ENCODE measurements at places on chromosomes 6 and 20.

- DNase-seq = no peak
Measured at GRCh38 chr6:125273965-125274364, 27.8 kb downstream of the HDDC2 start.

DNA sequence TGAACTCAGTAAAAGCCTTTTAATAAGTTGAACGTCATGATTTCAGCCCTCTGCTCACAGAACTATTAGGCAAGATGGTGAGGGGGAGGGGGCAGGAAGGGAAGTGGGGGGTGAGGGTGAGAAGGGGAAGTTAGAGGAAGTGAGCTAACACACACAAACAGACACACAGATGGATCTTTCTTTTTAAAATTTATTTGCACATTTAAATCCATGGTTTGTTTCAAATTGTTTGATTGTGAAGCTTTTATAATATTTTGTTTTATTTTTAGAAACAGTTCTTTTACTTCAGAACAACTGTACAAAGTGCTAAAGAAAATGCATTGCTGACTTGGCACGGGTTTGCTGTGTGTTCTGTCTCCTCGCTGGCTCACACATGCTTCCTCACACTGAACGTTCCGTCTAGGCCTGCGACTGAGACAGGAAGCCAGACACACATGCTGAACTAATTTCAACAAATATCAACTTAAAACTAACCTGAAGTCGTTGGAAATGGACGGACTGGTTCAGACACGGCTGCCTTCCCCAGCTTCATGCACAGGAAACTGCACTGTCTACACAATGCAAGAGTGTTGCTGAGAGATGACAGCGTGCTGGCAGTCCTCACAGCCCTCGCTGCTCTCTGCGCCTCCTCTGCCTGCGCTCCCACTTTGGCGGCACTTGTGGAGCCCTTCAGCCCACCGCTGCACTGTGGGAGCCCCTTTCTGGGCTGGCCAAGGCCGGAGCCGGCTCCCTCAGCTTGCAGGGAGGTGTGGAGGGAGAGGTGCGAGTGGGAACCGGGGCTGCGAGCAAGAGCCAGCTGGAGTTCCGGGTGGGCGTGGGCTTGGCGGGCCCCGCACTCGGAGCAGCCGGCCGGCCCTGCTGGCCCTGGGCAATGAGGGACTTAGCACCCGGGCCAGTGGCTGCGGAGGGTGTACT lies 8.1 kb upstream of the ZBP1 start:
- DNase-seq = no peak

DNA sequence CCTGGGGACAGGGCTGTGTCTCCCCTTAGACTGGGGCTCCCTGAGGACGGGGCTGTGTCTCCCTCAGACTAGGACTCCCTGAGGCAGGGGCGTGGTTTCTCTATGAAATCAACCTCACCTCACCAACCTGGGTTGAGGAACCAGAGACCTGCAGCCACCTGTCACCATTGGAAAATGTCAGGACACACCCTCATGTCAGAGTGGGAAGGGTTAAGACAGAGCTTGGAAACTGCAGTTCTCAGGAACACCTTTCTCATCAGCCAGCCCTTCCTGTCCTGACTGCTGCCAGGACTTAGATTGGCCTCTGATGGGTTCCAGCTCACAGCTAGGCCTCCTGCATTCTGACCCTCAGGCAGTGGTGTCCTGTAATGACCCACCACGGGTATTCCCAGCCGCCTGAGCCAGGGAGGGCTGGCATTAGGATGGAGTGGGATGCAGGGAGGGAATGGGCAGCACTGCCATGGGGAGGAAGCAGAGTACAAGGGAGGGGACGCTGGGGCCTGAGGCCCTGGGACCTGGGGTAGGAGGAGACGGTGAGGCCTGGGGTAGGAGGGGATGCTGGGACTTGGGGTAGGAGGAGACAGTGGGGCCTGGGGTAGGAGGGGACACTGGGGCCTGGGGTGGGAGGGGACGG lies 76.3 kb downstream of the MRPL14 start:
- DNase-seq = no peak

DNA sequence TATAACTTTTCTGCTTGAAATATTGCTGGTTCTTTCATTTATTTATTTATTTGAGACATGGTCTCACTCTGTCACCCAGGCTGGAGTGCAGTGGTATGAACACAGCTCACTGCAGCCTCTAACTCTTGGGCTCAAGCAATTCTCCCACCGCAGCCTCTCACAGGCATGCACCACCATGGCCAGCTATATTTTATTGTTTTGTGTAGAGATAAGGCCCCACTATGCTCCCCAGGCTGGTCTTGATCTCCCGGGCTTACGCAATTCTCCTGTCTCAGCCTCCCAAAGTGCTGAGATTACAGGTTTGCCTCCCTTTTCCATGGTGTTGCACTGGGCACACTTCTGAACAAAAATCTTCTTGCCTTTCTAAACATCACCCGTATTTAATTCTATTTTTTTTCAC lies 39.1 kb upstream of the RNGTT start:
- no peak for DNase-seq

GRCh38 chr6:14772188-14772587 lies 473.7 kb upstream of the JARID2 start:
- DNase-seq = no peak

DNA sequence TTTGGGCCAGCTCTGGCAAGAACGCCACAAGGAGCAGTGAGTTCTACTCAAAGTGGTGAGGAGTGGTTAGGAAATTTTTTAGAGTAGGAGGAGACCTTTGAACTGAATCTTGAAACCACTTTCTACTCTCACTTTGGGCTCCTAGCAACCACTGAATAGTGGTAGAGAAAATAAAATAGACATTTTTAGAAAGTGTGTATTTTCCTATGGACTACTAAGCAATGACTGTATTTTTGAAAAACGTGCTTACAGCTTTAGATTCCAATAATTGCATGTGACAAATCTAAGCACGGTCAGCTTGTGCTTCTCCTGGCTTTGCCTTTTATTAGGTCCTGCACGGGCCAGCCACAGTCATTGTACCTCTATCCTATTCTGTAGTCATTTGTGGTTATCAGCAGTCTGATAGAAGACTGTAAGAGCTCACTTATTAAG lies 8.7 kb upstream of the IFNGR1 start:
- no peak for DNase-seq

DNA sequence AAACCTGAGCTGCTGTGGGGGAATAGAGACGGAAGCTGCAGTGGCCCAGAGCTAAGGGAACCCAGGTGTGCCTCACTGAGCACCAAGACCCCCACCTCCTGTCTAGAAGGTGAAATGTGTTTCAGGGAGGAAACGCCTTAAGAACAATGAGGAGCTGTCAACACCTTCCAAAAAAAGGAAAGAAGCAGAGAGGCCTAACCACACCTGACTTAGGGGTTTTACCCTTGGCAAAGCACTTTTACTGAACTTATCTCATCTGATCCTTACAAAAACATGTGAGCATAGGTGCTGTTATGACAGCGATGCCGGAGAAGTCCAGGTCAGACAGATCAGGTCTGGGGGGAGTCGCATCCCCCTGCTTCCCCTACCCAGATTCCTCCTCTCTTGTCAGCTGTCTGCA lies 16.1 kb upstream of the CDKN1A start:
- DNase-seq = no peak
